Stimulated activated CD4-positive, alpha-beta T cell treated with anti-CD3 and anti-CD28 coated beads, Interleukin-1b, Interleukin-23, amount 100 ng/mL, for 1 hour (primary cell): ENCODE measurements at places on chromosomes 3 and 15.

GRCh38 chr15:29051422-29051821 lies 165.6 kb downstream of the APBA2 start:
- DNase-seq: no peak

GRCh38 chr15:40340740-40341400 lies at the start of gene CCDC9B:
Gene CCDC9B (minus strand): TSS chr15:40340939. CDS start chr15:40340819, 120 bp downstream.
- DNase-seq: no peak

GRCh38 chr3:120568598-120568997 lies 27.5 kb upstream of the NDUFB4 start:
- DNase-seq: no peak

DNA sequence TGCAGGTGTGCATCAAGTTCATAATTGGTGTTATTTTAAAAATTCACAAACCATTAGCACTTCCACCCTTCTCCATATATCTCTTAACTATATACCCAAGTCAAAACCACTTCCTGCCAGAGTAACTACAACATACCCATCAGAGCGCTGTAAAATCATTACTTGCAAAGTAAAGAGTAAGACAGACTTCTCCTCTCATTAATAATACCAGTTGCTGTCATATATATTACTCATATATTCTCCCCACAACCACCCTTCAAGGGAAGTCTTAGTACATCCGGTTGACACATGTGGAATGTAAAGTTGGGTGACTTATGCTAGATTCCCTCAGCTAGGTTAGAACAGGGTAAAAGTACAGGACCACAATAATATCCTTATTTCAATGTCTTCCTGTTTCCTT lies 5.6 kb downstream of the TERC start:
- no peak for DNase-seq

- no peak for DNase-seq
These were observed 617.6 kb upstream of the UBE2E2 start for GRCh38 chr3:22585504-22585903.

DNA sequence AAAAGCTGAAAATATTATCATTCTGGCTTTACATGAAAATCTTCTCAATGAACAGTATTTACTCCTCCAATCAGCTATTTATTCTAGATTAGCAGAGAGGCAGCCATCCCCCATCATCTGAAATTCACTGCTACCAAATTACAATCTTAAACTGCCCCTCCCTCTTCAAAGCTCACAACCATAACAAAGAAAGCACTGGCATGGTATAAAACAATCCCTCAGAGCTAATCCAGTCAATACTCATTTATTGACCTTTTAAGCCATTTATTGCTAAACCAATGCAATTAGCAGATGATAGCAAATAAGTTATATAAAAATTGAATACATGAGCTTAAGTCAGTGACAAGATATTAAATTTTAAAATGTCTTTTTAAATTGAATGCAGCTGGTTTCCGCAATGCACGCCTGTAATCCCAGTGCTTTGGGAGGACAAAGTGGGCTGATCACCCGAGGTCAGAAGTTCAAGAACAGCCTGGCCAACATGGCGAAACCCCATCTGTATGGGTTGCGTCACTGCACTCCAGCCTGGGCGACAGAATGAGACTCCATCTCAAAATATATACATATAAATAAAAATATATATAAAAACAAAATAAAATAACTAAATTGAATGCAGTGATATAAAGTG lies 12.1 kb downstream of the SLC4A7 start:
- no peak for DNase-seq

- DNase-seq: no peak
These were observed 60.9 kb upstream of the SLC4A7 start for GRCh38 chr3:27545061-27545460.

DNA sequence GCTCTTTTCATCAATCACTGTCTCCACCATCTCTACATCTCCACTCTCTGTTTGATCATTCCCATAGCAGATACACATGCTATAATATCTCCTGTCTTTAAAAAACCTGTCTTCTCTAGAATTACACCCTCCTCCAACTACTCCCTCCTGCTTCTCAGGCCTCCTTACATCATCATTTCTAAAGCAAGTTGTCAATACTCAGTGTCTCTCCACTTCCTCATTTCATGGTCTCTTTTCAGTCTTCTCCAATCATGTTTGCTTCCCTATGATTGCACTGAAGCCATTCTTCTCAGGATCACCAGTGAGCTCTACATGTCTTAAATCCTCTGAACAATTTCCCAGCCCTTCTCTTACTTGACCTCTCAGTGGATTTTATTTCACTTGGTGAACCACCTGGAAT lies 87.0 kb upstream of the ZNF280D start:
- DNase-seq: no peak

DNA sequence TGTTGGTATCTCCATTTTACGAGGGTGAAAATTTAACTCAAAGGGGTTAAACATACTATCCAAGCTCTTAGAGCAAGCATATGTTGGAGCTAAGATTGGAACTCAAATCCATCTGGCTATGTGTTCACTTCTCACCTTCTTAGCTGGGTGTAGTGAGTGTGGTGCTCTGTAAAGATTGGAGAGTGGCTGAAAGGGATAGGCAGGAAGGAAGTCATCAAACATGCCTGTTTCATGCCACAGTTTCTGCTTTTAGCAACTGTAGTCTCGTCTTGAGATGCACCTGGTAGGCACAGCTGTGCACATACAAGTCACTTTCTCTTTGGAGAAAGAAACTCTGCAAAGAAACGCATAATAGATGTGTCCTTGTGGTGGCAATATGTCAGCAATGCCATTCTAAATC lies 189.1 kb upstream of the MDFIC2 start:
- no peak for DNase-seq

DNA sequence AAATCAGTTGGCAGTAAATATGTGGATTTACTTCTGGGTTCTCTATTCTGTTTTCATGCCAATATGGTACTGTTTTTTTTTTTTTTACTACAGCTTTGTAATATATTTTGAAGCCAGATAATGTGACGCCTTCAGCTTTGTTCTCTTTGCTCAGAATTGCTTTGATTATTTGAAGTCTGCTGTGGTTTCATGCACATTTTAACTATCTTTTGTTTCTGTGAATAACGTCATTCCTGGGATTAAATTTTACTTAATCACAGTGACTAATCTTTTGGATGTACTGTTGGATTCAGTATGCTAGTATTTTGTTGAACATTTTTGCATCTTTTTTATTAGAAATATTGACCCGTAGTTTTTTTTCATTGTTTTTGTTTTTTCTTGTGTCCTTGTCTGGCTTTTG lies 576.5 kb downstream of the ZNF385D start:
- no peak for DNase-seq

GRCh38 chr3:57864853-57865252 lies 108.7 kb downstream of the SLMAP start:
- no peak for DNase-seq

DNA sequence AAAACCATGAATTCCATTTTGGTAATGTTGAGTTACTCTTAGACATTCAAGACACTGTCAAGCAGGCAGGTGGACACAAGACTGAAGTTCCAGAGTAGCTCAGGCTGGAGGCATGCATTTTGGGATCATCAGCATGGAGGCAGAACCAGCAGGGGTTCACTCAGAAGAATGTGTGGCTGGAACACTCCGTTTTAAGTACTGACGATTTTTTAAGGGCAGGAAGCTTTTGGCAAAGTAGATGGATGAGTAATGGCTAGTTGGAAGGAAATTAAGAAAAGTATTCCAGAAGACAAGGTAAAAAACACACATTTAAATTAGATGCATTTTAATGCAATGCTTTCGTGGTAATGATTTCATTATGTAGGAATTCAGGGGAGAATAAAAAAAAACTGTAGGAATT lies 420.4 kb downstream of the ROBO2 start:
- no peak for DNase-seq

DNA sequence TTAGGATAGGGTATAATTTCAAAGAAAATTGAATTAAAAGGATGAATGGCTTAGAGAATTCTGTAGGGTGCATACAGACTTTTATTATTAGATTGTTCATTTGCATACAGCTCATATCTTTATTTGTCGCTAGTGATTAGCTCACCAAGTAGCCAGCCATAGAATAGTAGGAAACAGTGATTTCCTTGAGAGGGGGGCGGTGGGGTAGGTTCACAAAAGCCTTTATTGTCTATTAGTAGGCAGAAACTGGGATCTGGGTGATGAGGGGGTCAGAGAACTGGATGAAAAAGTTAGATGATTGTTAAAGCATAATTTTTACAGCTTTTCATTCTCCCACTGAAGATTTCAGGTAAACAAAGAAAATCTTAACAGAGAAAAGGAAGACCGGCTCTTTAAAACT lies 77.6 kb upstream of the RAP2B start:
- no peak for DNase-seq

DNA sequence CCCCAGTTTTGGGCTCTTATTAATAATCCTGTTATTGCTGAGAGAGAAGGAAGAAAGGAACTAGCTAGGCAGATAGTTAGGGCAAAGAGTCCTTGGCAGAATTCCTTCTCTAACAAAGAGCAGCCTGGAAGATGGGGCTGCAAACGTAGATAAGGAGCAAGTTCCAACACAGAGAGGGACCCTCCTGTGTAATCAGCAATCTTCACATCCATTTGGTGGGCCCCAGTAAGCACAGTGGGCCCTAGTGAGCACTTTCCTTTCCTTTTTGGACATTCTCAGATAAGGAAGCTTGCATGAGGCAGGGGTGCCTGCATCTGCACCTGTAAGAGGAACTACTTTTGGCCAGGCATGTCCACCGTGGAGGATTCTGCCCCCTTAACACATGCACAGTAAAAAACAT lies 119.6 kb upstream of the SGO1 start:
- DNase-seq: no peak

GRCh38 chr15:65069179-65069578 lies 1.4 kb upstream of the RASL12 start:
- no peak for DNase-seq

GRCh38 chr3:197256836-197257444 lies 41.5 kb downstream of the DLG1 start:
- DNase-seq: no peak

DNA sequence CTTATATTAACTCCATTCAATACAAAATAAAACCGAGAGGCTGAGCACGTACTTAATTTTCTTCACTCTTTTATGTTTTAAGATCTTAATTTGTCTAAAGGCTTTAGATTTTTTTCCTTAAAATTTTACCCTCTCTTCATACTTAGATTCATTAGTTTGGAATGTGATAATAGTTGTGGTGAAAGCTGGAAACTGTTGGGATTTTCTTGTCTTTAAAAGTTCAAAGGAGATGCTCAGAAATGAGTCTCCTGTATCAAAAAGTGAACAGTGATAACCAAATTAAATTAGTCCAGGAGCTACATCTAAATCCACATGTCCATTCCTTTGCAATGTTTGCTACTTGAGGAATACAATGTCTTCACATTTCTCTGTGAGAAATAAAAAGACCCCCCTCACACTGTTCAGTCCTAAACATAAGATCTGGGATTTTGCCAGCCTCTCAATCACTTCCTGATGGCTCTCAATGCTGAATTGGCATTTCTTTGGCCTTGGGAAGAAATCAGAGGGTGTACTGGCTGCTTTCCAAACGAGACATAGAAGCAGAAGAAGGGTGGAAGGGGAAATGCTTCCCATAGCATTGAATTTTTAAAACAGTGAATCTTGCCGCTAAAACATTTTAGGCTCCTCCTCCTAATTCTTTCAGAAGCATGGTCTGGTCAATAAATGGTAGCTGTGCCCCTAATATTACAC lies 245.0 kb downstream of the SHOX2 start:
- no peak for DNase-seq

DNA sequence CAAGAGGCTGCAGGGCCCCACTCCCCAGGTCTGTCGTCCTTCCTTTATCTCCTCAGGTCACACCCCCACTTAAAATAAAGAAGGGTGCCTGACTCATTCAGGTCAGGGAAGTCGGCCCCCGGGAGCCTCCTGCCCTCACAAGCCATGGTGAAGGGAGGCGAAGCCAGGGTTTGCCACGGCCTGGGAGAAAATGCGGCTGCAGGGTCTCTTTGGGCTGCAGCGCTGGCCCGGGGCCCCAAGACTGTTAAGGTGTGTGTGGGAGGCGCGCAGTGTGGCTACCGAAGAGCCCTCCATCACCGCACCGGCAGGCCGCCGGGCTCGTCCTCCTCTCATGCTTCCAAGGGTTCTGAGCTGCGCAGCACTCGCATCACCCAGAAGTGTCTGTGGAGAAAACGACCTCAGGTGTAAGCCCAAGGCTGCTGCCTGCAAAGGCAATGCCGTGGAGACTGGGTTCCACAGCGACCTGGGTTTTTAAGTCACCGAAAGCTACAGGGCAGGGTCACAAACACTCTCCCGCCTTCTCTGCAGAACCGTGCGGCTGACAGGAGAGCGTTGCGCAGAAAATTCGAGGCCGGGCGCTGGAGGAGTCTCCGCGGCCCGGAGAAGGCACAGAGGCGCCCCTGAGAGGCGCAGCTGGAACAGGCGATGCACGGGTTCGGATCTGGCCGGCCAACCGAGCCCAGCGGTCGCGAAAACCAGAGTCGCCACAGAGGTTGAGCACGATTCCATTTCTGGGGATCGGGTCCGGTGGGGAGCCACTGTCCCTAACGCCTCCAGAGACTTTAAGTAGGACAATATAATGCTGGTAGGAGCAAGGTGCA lies 8.7 kb downstream of the FOXL2 start:
- DNase-seq: no peak

DNA sequence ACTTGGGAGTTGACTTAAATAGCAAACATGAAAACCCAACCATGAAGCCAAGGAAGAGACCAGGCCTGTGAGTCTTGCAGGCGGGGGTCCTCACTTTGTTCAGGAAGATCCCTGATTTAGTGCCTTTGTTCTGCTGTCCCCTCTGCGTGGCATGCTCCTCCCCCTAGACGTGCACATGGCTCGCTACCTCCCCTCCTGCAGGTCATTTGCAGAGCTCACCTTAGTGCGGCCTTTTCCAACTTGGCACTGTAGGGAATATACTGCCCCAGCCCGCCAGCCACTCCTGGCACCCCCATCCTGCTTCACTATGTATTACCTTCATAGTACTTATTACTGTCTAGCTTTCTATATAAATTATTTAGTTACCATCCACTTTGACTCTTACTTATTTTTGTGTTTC lies 18.3 kb downstream of the GXYLT2 start:
- DNase-seq: no peak

DNA sequence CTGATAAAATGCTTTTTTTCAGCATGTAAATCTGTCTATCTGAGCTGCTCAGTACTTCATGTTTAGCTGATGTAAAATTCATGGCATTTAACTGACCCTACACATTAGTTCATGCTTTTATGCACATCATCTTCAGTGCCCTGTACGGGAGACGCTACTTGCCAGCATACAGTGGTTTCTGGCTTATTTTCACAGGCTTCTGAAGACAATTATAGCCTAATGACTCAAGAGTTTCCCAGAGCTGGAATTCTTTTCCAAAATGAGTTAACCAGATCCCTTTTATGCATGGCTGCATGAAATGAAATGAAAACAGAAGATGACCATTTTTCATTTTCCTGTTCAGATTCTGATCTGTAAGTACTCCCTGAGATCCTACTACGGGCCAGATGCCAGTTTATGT lies 1061.5 kb downstream of the ROBO2 start:
- no peak for DNase-seq

- DNase-seq: no peak
These were observed 379.8 kb downstream of the VPS13C start for GRCh38 chr15:61680260-61681037.

- DNase-seq: no peak
These were observed 31.3 kb upstream of the RAB6B start for GRCh38 chr3:133926736-133927539.

GRCh38 chr3:67289626-67290025 lies 291.5 kb downstream of the KBTBD8 start:
- no peak for DNase-seq
